ENCODE measurements at places on chromosomes 7 and 10.

- DNase-seq = no peak
These were observed 132.4 kb downstream of the KIAA1217 start for GRCh38 chr10:24341371-24341770.

- no peak for DNase-seq
These were observed 31.0 kb upstream of the PRSS1 start for GRCh38 chr7:142718313-142718712.

DNA sequence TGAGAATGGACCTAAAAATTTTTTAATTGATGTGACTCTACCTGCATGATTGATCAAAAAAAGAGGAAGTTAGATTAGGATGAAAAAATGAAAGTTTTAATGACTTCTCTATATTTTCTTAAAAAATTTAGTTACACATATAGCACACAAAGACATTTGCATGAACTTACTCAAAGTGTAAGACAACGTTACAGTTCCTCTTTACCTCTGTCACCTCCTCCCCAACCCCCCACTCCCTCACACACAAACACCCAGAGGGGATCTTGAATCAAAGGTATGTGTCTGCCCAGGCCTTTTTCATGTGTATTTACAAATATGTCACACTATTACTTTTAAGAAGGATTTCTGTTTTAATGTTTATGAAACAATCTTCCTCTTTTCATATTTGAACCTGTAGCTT lies 20.6 kb upstream of the CDCA7L start:
- no peak for DNase-seq

- peak; percentile 1 for DNase-seq
These were observed 102.1 kb downstream of the RTKN2 start for GRCh38 chr10:62166331-62167131.

- no peak for DNase-seq
These were observed 15.9 kb upstream of the CFAP46 start for GRCh38 chr10:132957981-132958882.

DNA sequence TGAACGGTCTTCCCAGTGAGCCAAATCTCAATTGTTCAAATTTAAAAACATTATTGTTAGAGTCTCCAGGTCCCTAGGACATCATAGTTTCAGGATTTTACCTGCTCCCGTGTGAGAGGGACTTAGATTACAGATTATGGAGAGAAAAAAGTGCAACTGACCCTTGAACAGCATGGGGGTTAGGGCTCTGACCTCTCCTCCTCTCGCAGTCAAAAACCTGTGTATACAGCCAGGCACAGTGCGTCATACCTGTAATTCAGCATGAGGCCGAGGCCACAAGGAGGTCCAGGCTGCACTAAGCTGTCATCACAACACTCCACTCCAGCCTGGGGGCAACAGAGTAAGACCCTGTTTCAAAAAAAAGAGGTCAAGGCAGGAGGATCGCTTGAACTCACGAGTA lies 25.5 kb downstream of the BAZ1B start:
- DNase-seq = no peak

DNA sequence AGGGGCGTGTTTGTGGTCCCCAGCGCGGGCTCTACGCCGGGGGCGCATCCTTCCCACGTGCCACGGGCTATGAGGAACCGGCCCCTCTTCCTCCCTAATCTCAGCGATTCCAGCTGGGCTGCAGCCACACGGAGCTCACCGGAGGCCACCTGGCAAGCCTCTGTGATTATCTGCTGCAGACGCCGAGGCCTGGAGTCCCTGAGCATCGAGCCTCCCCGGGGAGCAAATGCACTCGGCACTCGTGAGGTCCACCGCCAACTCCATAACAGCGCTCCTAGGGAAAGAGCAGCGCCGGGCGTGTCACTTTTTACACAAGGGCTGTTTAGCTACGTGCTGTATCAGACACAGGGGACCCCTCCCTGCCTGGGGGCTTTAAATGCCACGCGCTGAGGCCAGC lies 101.2 kb downstream of the DYNC2I1 start:
- DNase-seq = no peak

GRCh38 chr7:152074673-152075072 lies 49.2 kb downstream of the GALNT11 start:
- no peak for DNase-seq

GRCh38 chr10:72808001-72808400 lies 85.5 kb upstream of the OIT3 start:
- DNase-seq = no peak

DNA sequence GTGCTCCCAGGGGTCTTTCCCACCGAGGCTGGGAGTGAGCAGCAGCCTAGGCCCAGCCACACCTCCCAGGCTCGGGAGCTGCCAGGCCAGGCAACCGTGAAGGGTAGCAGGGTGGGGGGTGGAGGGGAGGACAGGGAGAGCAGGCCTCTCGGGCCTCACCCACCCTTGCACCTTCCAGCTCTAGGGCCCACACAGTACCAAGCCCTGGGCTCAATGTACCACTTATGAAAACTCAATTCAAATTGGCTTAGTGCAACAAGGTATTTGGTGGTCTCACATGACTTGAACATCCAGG lies 127.4 kb downstream of the FAM53B start:
- no peak for DNase-seq

- no peak for DNase-seq
These were observed 415.1 kb downstream of the GFRA1 start for GRCh38 chr10:115857856-115858255.

DNA sequence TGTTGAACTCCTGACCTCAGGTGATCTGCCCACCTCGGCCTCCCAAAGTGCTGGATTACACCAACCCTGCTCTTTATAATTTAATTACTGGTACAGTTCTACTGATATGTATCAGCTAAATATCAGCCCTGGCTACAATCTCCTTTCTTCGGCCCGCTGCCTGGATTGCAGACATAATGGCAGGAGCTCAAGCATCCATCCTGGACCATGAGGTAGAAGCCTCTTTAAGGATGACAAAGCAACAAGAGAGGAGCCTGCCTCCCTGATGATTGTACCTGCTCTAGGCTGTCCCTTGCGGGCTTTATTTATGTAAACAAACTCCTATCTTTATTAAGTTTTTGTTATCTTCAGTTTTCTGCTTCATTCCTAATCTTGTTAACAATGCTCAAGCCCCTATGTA lies 5.6 kb upstream of the PSAP start:
- no peak for DNase-seq

- no peak for DNase-seq
These were observed 35.1 kb downstream of the MYOF start for GRCh38 chr10:93447019-93447418.

DNA sequence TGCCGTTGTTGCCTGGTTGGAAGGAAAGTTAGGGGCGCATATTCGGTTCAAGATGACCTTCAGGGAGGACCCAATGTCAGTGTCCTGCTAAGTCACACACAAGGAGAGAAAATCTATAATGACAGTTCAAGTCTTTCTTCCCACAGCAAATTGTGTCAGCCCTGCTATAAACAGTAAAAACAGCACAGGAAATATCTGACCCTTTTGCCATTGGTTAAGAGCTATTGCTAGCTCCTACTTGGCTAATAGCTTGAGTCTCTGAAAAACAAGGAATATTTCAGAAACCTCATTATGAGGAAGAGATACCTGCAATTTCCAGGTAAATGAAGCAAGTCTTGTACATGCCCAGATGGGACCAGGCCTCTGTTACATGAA lies 175.6 kb downstream of the SKIDA1 start:
- no peak for DNase-seq

DNA sequence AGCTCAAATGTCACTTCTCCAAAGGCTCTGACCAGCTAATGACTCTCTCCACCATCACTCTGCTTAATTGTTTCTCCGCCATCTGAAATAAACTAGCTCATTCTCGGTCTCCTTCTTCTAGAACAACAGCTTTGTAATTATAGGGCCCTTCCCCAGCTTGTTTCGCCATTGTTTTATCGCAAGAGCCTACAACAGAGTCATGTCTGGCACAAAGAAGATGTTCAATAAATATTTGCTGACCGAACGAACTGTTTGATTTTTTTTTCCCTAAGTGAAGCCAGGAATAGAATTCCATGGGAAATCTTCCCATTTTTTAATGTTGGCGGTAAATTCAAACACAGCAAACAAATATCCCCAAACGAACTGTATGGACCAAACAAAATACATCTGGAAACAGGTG lies 63.8 kb upstream of the NMT2 start:
- no peak for DNase-seq

DNA sequence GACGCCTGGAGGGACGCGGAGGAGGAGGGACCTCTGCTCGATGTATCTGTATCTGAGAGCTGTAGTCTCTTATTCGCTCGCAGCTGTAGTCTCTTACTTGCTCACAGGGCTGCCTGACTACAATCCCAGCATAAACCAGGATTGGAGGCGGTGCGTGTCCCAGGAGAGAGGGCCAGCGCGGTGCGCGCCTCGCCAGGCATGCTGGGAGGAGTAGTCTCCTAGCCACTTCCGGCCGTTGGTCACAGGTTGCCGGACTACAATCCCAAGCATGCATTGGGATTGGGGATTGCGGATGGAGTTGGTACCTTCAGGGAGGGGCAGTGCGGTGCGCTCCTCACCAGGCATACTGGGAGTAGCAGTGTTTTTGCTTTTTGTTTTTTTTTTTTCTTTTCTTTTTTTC lies 421.7 kb upstream of the NUPR2 start:
- peak; percentile 8 for DNase-seq

GRCh38 chr7:80017101-80017698 lies 117.4 kb upstream of the GNAI1 start:
- DNase-seq = no peak

DNA sequence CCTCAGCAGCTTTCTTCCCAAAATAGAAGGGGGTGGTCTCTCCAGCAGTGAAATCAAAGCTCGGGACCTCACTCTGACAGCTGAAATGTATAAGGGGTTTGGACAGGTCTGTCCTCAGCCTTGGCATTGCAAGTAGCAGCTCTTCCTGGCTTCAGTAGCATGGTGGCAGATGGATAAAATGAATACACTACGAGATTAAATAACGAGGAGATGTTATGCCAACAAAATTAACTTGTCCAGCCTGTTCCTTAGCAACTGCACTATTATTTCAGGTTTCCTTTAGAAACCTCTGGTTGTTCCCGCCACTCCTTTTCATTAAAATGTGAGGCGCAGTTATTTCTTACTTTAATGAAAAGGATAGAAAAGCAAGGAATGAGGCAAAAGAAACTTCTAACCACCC lies 24.9 kb downstream of the PRLHR start:
- no peak for DNase-seq

GRCh38 chr10:530717-531116 lies 158.8 kb downstream of the DIP2C start:
- DNase-seq = no peak

- no peak for DNase-seq
These were observed 75.9 kb downstream of the SHOC2 start for GRCh38 chr10:110995301-110995700.

DNA sequence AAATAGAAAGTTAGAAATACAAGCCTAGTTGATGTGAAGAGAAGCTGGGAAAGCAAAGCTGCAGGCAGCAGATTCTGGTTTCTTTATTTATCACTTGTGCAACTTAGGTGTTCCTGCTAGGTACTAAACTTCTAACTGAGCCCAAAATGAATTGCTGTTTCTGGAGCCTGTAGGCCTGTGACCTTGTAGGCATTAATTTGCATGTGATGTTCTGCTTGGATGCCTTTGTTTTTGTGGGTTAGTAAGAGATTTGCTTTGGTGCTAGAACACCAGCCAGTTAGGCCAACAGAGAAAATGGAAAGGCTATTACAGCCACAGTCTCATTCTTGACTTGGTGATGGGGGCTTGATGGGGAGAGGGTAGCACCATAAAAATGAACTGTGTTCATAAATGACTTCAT lies 370.7 kb downstream of the PPP1R3A start:
- DNase-seq = no peak

DNA sequence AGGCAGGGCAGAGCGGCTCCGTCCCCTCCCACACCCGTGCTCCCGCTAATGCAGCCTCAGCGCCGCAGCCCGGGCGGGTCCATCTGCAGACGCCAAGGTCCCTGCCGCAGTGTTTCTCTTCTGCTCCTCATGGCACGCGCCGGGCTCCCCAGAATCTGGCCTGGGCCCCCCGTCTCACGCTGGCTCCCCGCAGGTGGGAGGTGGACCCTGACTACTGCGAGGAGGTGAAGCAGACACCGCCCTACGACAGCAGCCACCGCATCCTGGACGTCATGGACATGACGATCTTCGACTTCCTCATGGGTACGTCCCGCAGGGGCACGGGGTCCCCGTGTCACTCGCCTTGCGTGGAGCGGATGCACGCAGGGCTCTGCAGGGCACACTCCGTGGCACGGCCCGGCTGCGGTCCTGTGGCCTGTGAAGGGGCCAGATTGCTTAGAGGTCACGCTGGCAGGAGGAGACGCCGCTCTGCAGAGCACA lies 33.5 kb upstream of the FOXL3 start:
- no peak for DNase-seq

GRCh38 chr10:31921031-31921430 lies 7.6 kb downstream of the ARHGAP12 start:
- no peak for DNase-seq

- no peak for DNase-seq
These were observed 5.3 kb downstream of the GET4 start for GRCh38 chr7:881441-882234.

DNA sequence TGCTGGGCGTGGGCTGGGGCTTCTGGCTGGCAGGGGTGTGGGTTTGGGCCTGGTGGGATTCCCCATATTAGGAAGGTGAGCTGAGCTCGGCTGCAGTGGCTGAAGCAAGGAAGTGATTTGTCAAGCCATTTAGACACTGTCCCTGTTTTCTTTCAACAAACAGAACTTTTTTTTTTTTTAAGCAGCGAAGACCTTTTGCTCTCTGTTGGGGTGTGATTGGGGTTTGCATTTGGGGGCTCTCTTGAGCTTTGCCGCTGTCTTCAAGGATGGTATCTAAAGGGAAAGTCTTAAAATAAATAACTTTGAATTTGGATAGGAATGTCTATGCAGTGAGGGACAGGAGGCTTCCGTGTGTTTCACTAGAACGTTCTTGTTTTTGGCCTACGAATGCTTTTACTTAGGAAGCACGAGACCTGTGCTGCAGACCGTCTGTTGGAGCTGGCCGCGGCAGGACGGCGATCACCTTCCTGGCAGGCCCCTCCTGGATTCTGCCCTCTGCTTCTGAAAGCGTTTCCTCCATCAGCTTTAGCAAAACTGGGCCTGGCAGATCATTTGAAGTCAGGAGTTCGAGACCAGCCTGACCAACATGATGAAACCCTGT lies 43.9 kb downstream of the FOXK1 start:
- no peak for DNase-seq

DNA sequence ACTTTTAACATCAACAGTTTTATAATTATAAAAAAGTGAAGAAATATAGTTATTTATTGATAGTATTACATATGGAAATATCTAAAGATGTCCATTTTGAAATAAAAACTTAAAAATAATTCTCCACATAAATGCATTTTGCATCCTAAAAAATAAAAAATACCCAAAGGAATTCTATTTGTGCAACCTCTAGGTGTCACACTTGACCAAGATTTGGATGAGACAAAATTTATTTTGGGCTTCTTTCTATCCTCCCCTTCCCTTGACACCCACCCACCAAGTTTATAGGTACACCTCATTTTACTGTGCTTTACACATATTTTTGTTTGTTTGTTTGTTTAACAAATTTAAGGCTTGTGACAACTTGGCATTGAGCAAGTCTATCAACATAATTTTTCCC lies 3.3 kb upstream of the THSD7A start:
- DNase-seq = no peak
